Lower leg skin (tissue), 4 donors: ENCODE measurements at places on chromosomes 6 and 20.

DNA sequence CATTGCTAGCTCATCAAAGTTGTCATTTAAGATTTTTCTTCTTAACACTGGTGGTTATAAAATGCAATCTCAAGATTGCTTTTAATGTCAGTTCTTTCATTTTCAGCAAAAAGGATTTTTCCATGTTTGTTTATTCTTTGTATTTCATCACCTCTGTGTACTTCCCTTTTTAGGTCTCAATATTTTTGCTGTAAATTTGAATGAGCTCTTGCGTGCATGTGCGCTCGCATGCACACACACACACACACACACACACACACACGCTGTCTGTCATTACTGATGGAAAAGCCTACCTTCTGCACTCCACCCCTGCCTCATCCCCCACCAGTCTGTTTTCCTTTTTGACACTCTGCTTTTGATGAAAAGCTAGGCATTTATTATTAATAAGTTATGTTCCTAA is 85.3 kb upstream of the FYN start:
- DNase-seq, result no peak

GRCh38 chr6:52922161-52922560 is 12.7 kb upstream of the GSTA3 start:
- DNase-seq, result no peak

- no peak for DNase-seq
Observed at GRCh38 chr6:7060769-7061516, 46.8 kb upstream of the RREB1 start.

DNA sequence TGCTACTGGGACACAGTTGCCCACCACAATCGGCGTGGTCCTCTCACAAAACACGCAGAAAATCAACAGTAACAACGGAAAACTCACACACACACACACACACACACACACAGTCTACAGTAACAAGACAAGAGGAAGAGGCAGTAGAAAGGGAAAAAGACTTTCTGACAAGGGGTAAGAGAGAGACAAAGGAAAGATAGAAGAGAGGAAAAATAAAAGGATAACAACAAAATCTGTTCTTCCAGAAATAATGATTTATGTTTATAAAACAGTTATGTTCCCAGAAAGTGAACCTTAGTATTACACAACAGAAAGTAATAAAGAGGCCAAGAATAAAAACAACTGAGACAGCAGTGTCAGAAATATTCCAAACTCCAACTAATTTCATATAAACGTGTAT is 2.9 kb downstream of the RANBP9 start:
- no peak for DNase-seq

DNA sequence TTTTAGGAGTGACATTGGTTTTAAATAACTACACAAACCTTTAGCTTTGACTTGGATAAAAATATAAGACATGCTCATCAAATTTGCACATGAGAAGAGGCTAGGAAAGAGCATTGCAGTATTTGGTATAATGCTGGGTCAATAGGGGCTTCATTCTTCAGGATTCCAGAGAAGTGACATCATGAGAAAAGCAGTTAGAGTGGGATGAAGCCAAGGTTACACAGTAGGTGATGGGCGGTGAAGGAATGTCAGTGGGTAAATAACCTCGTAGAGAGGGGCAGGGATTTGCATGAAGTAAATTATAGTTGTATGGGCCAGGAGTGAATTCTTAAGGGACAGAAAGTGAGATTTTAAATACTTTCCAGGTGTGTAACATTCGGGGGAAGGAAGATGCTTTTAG is 216.2 kb downstream of the RFPL4B start:
- no peak for DNase-seq
